Temporal lobe (tissue), 4 donors: ENCODE measurements at places on chromosomes 1 and 21. TPM values are rescaled to one million over a fixed set of nuclear protein-coding genes. Genes with fewer than 3 reads are reported as not detected.

Gene EFCAB14
- total RNA-seq, result 20.9 TPM

Gene SLC45A3
- total RNA-seq, result 1.2 TPM

Gene HES4
- total RNA-seq, result 20.7 TPM

Gene ALX3
- total RNA-seq, result not detected

Gene PTPN7
- 0.25 TPM for total RNA-seq

Gene PLA2G5
- 0.49 TPM for total RNA-seq

Gene TARDBP
- 147 TPM for total RNA-seq

Gene PRELP
- total RNA-seq, result 0.49 TPM

Gene C8B
- total RNA-seq, result not detected

Gene MUL1
- total RNA-seq, result 17.9 TPM

Gene LYPD8
- total RNA-seq, result not detected

Gene OR10Z1
- total RNA-seq, result not detected

Gene TNFSF4
- 0.74 TPM for total RNA-seq

Gene TTC39A
- 0.49 TPM for total RNA-seq

Gene TMOD4
- total RNA-seq, result not detected
